ENCODE measurements at places on chromosomes 5 and 9.
A peak's percentile ranks its signal among the peaks of the same experiment; 100 is the strongest.

DNA sequence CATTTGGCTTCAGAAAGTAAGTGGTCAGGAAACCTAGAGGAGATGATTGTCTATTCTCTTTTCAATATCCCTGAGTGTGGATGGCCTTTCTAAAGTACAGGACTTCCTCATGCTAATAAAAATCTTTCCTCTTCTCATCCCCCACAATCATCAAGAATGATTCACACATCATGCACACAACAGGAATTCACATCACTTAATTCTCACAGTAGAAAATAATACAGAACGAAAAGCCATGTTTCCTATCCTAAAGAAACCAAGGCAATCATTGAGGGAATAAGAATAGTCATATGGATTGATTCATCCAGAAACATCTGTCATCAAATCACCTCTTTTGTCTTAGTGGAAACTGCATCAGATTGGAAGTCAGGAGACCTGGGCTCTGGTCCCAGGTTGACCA lies 203.1 kb upstream of the PIK3R1 start:
- DNase-seq = peak; percentile 29

- DNase-seq = no peak
Measured at GRCh38 chr9:5869315-5870019, 21.2 kb upstream of the MLANA start.

GRCh38 chr5:19175776-19176570 lies 812.0 kb downstream of the CDH18 start:
- no peak for DNase-seq

DNA sequence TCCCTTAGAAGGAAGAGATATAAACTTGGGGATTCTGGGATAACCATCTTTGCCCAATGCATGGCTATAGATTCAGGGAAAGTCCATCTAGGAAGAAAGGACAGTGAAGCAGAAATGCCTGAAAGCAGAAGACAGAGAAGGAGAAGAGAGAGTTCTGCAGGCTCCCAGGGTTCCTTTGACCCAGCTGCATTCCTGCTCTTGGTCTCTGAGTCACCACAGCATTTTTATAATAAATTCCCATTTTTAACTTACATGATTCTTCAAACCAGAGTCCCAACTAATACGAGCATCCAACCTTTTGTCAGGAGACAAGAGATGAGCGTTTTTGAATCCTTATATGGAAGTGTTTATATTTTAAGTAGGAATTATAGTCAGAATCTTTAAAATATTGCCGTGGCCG lies 12.0 kb upstream of the AOPEP start:
- peak; percentile 29 for DNase-seq

DNA sequence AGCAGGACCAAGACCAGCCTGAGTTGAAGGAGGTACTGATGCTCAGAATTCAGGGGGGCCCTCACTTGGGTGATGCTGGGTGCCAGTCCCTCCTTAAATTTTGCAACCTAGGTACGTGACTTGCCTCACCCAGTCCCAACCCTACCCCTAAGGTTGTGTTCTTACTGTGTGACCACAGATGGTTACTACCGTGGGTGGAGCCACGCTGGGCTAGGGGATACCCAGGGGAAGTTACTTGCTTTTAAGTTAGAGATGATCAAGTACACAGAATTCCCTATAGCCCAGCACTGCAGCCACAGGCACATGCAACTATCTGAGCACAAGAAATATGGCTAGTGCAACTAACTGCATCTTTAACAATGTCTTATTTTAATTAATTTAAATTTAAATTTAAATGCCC lies 32.9 kb downstream of the NXNL2 start:
- no peak for DNase-seq

- DNase-seq = peak; percentile 99
Measured at GRCh38 chr9:70902692-70903131, 218.7 kb downstream of the TRPM3 start.

- peak; percentile 18 for DNase-seq
Measured at GRCh38 chr5:73188764-73189531, 16.0 kb downstream of the TMEM174 start.

- DNase-seq = peak; percentile 90
Measured at GRCh38 chr9:80995759-80996158, 693.6 kb downstream of the TLE1 start.

Measured in iris pigment epithelial cell (primary cell).